ENCODE measurements at places on chromosomes 11 and 22.

GRCh38 chr11:798093-798713 lies at the start of gene SLC25A22:
SLC25A22 (minus strand) TSS chr11:798281; CDS start chr11:795006, 3,275 bp downstream.
- DNase-seq, result peak; percentile 89

DNA sequence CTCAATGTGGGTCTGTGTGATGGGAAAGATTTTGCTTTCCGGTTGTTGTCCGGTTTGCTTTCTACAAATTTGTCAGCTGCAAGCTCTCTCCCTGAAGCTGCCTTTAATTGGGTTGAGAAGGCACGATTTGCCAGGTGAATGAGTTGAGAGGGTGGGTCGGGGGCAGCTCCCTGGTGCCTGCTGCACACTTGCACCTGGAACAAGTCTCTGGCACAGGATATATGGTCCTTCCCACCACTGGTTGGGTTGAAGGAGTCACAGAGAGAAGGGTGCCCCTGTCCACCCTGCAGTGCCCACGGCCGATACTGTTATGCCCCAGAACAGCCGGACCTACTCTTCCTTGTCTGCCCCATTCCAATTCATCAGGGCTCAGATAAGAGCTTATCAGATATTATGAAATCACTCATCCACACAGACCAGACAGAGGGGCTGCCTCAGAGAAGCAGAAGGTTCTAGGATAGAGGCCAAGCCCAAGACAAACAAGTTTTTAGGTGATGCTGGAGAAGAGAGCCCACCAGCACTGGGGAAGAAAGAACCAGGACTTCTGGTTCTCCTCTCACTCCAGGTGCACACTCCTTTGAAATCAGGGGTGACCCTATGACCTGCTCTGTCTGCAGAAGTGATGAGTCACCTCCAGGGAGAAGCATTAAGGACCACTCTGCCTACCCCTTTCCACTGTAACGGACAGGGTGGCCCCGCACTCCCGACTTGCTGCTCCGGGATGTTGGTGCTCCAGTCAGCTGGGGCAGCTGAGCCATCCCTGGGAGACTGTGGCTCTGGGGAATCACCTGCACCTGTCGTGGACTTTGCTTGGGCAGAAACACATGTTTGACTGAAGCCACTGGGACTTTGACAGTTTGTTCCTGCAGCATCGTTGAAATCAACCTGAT lies 45.3 kb downstream of the RTL6 start:
- DNase-seq, result no peak

DNA sequence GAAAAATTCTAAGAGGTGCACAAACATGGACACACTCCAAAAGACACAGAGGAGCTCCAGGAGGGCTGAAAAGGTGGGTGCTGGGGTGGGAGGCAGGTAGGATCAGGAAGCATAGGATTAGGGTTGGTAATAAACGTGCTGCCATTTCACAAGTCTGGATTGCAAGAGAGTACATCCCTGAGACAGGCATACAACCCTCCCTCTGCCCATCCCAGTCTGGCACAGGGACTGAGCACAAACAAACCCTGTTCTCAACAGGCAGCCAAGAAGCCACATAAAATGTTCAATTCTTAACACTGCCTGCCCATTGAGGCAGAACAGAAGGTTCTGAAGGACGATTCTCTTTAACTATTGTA lies 18.5 kb downstream of the SLC35F2 start:
- no peak for DNase-seq

GRCh38 chr22:19758896-19759426 lies 1.6 kb upstream of the TBX1 start:
- no peak for DNase-seq

DNA sequence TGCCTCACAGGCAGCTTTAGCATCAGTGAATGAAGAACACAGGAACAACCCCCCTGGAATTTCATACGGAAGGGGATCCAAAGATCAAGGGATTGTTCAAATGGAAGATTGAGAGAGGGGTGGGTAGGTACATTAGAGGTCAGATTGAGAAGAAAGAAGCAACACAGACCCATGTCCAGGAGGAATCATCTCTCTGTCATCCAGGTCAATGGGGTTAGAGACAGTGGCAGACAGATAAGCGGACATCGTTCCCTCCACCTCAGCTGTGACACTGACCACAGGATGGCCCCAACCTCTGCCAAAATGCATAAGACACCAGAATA lies 1.9 kb upstream of the NPAS4 start:
- no peak for DNase-seq

DNA sequence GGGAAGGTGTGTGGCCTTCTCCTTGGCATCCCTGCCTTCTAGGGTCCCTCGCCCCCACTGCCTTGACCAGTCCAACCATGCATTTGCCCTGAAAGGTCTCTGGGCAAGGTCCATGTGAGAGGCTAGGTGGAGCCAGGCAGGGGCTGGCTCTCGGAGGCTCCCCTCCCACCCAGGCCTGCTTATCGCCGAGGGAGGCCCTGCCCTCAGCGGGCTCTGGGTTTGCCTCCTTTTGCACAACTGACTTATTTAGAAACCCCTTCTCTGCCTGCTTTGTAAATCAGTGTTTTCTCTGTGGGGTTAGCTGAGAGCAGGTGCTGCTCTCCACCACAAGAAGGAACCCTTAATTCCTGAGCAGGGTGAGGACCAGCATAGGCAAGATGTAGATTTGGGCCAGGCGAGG lies 47.7 kb downstream of the CD82 start:
- DNase-seq, result peak; percentile 44

DNA sequence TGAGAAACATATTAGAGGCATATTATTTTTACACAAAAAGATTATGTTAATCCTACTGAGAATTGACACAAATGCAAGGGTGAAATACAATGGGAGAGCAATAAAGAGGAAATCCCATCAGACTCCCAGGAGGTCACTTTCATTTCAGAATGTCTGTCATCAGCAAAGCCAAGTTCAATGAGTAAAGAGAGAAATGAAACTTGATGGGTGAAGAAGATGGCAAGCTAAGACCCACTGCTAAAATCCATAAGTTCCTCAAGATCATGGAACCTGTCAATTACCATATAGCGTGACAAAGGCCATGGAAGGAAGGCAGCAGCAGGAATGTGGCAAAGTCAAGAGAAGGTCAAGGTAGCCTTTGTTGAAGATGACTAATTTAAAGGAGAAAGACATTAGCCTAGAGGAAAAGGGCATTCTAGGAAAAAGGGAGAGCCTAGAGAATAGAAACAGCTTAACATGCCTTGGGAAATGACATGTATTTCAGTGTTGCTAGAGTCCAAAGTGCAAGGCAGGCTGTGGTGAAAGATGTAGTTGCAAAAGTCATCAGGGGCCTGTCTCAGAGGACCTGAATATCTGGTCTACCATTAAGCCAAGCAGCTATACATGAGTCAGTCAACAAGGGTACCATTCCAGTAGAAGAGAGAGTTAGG lies 43.1 kb downstream of the FAM168A start:
- DNase-seq, result no peak

GRCh38 chr11:18575361-18575760 lies 13.2 kb downstream of the UEVLD start:
- DNase-seq, result peak; percentile 12

DNA sequence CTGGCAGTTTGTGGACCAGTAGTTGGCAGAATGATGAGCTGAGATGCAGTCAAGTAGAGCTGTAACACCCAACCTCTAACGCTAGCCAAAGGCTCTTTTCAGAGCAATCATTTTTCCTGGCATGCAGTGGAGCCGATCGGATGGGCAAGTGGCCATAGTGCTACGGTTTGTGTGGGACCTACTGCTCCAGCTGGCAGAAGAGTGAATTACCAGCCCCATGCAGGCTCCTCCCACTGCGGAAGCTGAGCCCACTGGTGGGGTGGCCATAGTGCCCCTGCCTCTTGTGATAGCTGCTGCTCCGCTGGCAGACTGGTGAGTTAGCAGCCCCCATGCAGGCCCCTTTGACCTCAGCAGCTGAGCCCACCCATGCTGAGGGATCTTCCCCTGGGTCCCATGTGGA lies 27.0 kb upstream of the SC5D start:
- DNase-seq, result no peak

GRCh38 chr11:83256602-83257340 lies 29.4 kb downstream of the CCDC90B start:
- DNase-seq, result no peak

- peak; percentile 4 for DNase-seq
Observed at GRCh38 chr11:105838668-105839384, 183.2 kb downstream of the MSANTD4 start.

DNA sequence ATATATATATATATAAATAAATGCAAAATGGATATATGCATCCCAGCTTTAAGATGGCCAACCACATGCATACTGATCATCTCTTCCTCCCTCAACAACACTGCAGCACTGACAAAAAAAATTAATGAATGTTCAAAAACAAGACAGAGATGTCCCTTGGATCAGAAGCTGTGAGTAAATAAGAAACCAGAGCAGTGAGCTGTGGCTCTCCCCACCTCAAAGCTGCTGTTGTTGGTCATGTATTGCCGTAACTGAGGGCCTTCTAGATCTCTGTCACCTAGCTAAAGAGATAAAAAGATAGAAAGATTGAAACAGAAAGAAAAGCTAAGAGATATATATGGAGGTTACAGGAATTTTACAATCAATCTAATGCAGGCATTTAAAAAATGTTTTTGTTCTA lies 15.5 kb upstream of the TMEM135 start:
- DNase-seq, result peak; percentile 72

GRCh38 chr11:72069787-72070251 lies 10.5 kb downstream of the NUMA1 start:
- peak; percentile 29 for DNase-seq

- DNase-seq, result no peak
Observed at GRCh38 chr11:35134403-35135148, 4.4 kb upstream of the CD44 start.

DNA sequence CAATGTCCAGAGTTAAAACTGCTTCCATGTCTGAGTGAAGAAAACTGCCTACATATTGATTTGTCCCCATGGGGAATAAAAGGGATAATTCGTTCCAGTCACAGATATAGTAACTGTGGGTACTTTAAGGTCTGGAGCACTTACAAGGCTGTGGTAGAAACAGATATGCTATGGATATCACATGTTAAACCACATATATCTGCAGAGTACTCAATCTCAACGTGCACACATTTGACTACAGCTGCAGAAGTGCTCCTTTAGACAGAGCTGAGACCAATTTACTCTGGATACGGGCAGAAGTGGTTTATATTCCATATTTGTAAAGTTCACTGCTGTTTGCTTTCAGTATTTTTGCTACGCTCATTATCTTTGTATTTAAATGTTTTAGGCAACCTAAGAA lies 9.7 kb upstream of the MS4A2 start:
- no peak for DNase-seq

DNA sequence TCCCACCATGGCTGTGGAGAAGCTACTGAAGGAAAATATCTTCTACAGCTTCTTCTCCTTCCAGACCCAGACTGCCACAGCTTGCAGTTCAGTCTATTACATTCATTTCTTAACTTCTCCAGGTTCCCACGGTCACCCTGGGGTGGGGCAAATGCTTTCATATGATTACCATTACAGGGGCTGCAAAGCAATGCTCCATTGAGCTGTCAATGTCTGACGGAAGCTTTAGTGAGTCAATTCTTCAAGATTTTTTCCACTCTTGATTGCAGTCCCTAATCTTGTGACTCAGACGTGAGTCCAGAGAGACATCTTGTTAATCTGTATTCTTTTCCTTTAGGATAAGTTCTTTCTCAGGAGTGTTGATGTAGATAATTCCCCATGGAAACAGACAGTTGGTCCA lies 233.4 kb upstream of the DDI1 start:
- DNase-seq, result no peak

Data from activated CD4-positive, alpha-beta T cell treated with anti-CD3 and anti-CD28 coated beads, Interleukin-10, Interleukin-2, amounts not matched to agents 100 ng/mL and 50 ng/mL, durations not matched to agents 16 hours and 8 hours (primary cell).